ENCODE measurements at places on chromosomes 6 and 20.

- DNase-seq: no peak
Observed at GRCh38 chr6:47109281-47109680, 67.1 kb upstream of the ADGRF1 start.

DNA sequence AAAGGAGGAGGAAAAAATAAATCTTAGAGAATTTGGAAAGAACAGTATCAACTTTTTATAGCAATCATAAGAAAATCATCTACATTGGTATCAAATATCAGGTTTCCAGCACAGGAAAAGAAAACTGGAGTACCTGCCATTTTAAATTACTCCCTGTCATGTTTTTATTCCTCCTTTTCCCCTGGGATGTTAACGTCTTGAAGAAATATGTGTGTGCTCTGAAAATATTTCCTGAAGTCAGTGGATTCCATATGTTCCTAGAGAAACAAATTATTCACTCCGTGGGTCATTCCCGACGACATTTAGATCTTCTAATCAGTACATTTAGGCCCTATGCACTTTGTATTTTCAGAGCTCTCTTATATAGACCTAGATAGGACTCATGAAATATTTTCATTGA, 42.0 kb upstream of the RSPO3 start:
- DNase-seq: no peak

DNA sequence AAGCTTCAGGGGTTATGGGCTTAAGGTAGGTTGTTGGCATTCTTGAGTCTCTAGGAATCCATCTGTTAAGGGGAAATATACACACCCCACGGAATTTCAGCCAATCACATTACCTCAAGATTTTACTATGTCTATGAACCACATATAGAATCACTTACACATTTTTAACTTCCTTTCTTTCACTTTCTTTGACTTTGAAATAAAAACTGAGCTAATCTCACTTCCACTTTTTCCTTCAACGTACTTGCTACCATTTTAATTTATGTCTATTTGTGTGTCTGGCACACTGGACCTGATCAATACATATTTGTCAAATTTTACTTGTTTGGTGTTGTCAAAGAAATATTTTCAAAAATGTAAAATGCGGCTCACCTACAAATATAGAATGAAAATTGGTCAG, 545.4 kb upstream of the JAG1 start:
- DNase-seq: no peak

DNA sequence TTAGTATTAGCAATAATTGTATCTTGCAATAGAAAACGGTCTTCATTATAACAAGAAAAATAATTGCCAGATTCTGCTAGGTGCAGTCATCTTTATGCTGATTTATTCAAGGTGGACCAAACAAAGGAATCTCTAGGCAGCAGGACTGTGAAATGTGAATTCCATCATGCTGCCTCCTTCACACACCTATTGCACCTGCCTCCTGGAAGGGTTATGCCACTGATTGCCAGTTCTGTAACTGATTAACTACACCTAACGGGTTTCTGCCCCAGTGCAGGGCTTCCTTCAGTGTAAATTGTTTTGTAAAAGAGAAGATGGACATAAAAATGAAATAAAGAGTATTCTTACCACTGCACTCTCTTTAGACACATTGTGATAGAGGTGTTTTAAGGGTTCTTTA, 96.1 kb downstream of the FOXO3 start:
- DNase-seq: no peak

DNA sequence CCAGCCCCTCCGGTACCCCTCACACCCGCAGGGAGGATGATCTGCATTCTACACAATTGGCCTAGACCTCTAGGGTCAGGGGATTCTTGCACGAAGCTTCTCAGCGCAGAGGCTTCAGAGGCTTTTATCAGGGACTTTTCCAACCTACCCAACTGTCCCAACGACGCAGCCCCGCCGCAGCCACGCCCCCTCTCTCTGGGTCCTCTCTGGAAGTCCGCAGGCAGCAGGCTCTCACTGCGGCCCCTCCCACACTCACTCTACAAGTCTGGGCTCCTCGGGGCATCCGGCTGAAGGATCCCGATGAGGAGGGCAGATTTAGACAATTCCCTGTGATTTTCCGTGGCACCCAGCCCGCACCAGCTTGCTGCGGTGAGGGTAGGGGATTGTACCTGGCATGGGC, 227.7 kb upstream of the RNF24 start:
- DNase-seq: no peak

GRCh38 chr6:167644412-167645132, 182.1 kb upstream of the AFDN start:
- DNase-seq: peak; percentile 35

- no peak for DNase-seq
Observed at GRCh38 chr20:37152284-37152683, 26.8 kb upstream of the RPN2 start.

DNA sequence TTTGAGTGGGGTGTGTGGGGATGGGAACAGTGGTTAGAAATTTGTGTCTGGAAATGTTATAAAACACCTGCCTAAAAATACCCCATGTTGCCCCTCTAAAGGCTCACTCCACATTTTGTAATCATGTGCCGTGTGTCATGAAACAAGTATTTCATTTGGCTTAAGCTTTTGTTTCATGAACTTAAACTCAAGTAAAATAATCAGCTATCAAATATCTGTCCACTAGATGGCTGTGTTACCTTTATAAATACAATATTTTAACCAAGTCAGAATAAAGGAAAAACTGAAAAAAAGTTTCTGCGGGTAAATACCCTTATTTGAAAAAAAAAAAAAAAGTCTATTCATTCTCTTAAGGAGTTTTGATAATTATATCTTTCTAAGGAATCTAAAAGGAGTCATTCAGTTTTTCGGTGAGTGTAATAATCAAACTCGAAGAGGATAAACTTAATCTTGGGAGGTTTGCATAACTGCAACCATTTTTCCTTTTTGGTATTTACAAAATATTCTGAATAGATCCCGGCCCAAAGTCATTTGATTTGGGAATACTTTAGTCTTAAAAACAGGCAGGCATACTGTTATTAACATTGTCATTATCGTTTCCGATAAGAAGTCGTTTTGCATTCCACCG, 29.9 kb upstream of the MTRF1L start:
- DNase-seq: no peak

GRCh38 chr20:3494218-3494617, 23.4 kb downstream of the ATRN start:
- no peak for DNase-seq

DNA sequence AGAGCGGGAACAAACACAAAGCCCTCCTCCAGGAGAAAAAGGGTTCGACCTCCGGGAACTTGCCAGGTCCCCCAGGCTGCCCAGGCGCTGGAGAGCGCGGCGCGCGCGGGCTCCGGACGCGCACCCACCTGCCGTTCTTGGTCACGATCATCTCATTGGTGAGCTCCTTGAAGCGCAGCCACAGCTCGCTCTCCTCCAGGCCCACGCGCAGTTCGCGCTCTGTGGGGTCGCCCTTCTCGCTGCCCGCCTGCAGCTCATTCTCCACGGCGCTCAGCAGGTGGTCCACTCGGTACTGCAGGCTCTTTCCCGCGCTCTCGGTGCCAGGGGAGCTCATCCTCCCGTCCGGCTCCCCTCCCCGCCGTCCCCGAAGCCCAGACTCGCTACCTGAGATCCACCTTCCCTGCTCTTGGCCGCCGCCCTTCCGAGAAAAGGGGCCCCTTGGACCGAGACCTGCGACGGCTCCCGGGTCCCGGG, 356 bp downstream of the TBXT start:
- DNase-seq: no peak

DNA sequence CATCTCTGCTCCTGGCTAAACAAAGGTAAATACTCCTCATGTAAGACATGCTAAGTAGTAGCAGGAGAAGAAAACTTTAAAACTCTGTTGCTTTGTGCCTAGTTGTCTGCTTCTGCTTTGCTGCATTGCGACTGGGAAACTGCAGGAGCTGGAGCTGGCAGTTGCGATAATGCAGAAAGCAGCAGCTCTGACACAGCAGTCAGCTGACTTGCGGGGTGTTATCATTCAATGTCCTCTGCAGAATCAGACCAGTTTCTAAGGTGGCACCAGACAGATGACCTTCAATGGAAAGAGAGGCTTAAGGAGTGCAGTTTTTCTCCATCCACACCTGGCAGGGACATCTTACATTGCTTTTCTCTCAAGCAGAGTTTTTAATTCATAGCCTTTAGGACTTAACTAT, 69.9 kb upstream of the SOX4 start:
- DNase-seq: no peak

- no peak for DNase-seq
Observed at GRCh38 chr6:71033171-71033570, 76.3 kb upstream of the B3GAT2 start.

DNA sequence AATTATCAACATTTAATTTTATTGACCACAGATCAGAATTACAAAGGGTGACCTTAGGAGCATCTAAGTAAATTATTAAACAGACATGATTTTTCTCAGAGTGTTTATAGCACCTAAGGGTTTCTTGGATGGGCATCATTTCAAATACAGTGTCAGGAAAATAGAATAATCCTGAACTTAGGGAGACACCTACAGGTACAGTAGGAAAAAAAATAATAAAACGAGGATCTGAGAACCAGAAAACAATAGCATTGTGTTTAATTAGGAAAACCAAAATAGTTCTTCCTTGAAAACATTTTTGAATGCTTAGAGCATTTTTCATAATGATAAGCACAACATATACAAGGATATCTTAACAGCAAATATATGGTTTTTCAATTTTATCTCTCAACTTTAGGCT, 39.2 kb downstream of the MMUT start:
- DNase-seq: no peak

DNA sequence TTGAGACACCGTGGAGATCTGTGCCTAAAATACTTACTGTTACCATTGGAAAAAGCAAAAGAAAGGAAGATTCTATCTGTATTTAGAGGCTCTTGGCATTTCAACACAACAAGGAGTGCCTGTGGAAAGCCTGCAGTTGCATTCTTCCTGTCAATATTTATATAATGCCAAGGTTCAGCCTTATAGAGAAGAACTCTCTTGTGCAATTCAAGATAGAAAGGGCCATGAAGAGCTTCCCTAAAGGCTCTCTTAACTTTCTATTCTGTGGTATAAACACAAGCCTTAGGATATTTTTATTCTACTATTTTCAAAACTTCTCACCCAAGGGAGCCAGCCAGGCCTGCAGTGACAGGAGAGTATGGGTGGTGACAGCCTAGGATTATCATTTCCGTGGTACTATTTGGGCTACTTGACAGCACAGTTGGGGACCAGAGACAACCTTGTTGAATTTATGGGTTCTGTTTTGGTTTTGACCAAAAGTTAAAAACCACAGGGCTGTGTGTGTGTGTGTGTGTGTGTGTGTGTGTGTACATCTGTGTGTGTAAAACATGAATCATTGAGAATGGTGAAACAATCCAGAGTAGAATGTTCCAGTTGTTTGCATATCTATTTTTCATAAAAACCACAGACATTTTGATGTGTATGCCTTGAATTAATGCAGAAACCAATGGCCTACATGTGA, 700.9 kb upstream of the SLC35B3 start:
- no peak for DNase-seq

- no peak for DNase-seq
Observed at GRCh38 chr20:48319943-48320584, 507.7 kb downstream of the PREX1 start.

- no peak for DNase-seq
Observed at GRCh38 chr6:15969236-15969778, 159.6 kb upstream of the MYLIP start.

GRCh38 chr6:12090714-12091113, 78.6 kb downstream of the HIVEP1 start:
- DNase-seq: no peak

DNA sequence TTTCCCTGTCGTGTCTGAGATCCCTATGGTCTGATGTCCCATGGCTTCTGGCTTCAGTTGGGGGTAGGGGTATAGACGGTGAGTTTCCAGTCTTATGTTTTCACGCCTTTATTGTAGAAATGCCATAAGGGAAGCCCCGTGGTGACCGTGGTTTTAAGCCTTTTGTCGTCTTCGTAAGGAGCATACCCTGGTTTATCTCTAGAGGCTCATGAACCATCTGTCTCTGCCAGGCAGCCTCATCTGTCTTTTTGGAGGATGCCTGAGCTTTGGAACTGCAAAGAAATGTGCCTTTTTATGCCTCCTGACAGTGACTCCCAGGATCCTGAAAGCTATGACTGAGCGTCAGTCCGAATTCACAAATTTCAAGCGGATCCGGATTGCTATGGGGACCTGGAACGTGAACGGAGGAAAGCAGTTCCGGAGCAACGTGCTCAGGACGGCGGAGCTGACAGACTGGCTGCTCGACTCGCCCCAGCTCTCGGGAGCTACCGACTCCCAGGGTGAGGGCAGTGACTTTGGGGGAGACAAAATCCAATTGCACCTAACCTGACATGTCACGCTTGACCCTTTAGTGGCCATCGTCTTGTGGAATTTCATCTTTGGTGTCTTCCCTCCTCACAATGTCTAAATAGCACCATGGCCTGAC, 84.6 kb downstream of the SYNJ2 start:
- DNase-seq: no peak

- DNase-seq: no peak
Observed at GRCh38 chr20:32067234-32067821, 15.3 kb downstream of the HCK start.

DNA sequence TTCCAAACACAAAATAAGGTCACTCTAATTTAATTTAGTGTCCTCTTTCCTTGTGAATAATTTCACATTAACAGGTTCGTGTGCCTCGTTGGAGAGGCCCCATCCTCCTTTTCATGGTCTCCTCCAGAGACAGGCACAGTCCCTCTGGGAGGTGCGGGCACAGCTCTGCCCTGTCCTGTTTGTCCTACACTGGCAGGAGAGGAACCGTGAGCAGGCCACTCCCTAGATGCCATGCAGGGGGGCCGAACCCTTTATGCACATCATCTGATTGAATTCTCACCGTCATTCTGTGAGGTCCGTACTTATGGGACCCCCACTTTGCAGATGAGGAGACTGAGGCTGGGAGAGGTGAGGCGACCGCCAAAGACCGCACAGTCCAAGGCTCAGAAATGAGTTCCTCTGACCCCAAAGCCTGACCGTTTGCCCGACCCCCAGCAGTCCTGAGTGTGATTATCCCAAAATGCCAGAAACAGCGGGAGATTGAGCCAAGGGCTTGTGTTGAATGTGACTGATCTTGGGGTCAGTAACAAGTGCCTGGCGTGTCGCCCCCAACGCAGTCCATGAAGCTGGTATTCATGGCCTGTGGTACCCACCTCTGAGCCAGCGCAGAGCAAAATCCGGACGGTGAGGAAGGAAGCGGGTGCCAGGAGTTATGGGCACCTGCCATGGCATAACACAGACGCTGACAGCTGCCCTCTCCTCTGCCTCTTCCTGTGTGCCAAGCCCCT, 43.5 kb downstream of the PMEPA1 start:
- no peak for DNase-seq

DNA sequence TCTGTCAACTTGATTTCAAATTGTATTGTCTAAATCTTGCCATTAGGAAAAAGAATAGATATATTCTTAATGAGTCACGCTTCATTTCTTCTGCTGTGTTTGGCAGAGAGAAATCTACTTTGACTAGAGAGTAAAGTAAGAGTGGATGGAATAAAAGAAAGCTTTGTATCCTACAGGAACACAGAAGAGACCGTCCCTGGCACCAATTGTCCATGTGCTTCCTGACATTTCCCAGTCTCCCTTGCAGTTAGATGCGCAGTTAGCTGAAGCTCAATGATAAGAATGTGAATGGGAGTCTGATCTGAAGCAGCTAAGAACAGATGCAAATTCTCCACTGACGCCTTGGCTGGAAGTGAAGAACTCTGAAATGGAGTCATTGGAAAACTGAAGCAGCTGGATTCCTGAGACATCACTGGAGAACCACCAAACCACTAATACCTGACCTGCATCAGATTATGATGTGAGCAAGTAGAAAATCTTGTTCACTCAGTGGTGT, 528.2 kb upstream of the MARCKS start:
- no peak for DNase-seq

GRCh38 chr20:57680131-57680716, 29.6 kb downstream of the PMEPA1 start:
- no peak for DNase-seq
